ENCODE measurements at places on chromosomes 3 and 15.

DNA sequence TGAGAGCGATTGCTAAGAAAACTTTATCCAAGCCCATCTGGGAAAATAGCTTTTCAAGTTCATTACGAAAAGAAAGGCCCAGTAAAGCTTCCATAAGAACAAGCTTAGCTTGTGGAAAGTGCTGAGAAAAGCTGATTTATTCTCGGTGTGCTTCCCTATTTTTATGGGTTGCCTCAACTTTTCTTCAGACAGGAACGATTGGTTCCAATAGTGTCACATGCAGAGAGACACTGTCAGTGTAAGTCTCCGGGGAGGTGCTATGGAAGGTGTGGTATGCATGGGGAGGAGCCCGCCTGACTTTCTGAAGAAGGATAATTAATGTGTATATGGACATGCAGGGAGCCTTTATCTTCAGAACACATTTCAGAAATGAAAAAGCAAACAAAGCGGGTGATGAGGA lies 177.2 kb downstream of the SSR3 start:
- no peak for DNase-seq

- no peak for DNase-seq
Observed at GRCh38 chr15:47552978-47553608, 164.2 kb upstream of the SEMA6D start.

GRCh38 chr15:63107895-63108546 lies 13.6 kb upstream of the LACTB start:
- DNase-seq, result peak; percentile 99

- no peak for DNase-seq
Observed at GRCh38 chr3:8446845-8447244, 54.8 kb upstream of the LMCD1 start.

DNA sequence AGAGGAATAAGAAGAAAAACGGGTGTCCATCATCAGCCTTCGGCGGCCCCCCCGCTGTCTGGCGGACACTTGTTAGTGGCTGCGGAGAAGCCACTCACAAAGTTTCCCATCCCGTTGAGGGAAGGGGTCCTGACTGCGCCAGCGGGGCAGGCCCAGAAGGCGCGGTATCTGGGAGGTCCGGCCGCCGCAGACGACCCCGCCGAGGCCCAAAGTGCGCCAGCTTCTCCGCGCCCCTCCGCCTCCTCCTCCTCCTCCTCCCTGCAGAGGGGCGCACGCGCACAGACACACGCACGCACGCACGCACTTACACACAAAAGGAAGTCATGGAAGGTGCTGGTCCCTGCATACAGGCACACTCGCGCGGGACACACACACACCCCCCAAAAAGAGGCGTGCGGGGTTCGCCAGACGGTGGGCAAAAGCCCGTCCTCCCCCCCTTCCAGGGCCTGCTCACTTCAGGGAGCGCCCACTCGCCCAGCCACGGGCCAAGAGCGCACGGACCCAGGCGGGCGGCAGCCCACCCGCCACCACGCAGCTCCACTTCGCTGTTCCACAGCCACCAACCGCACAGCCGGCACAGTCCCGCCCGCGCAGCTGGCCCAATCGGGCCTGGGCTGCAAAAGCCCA lies 18.0 kb downstream of the ZNF148 start:
- DNase-seq, result no peak

- no peak for DNase-seq
Observed at GRCh38 chr3:122357828-122358702, 25.0 kb downstream of the MIX23 start.

GRCh38 chr15:90883976-90884718 lies at the start of gene FES:
TSS of gene FES (plus strand) at chr15:90884504. CDS start at chr15:90885046, 542 bp downstream.
- DNase-seq, result no peak

GRCh38 chr3:148246291-148246923 lies 451.3 kb upstream of the AGTR1 start:
- DNase-seq, result no peak

DNA sequence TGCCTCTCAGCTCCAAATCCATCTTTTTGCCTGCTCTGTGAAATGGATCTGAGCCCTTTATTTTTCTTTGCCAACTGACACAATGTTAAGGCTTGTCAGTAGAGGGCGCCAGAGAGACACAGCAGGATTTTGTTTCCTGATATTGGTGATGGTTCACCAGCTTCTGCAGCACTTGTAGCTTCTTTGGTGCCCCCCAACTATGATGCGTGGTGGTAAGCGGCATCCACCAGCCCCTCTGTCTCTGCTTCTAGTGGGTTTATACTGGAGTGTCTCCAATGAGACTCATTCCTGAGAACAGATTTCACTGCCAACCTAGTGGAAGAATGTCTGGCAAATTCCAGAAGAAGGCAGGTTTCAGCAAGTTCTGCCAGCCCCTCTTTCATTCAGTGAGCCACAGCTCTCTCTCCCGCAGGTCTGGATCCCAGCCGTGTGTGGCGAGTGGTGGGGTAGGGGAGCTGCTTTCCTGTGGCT lies 471.9 kb upstream of the FRG2C start:
- DNase-seq, result peak; percentile 44

- DNase-seq, result no peak
Observed at GRCh38 chr15:84638103-84638502, 16.0 kb downstream of the WDR73 start.

GRCh38 chr3:117045143-117045542 lies 335.6 kb downstream of the TUSC7 start:
- DNase-seq, result no peak

- DNase-seq, result no peak
Observed at GRCh38 chr15:51111061-51111460, 16.4 kb upstream of the TNFAIP8L3 start.

DNA sequence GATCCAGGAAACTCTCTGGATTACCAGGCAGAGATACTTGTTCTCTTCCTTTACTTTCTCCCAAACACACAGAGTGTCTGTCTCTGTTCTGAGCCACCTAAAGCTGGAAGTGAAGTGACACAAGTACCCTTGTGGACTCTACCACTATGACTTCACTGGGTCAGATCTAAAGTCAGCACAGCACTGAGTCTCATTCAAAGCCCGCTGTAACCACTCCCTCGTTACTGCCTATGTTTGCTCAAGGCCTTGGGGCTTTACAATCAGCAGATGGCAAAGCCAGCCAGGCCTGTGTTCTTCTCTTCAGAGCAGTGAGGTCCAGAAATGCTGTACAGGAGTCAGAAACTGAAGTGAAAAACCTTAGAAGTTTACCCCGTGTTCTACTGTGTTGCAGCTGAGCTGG lies 588.3 kb upstream of the SEMA6D start:
- no peak for DNase-seq

GRCh38 chr15:99680276-99680675 lies 53.0 kb downstream of the LYSMD4 start:
- no peak for DNase-seq

All from amniotic stem cell (primary cell).